Stimulated activated CD4-positive, alpha-beta T cell treated with anti-CD3 and anti-CD28 coated beads, TNF-alpha, amount 100 ng/mL, for 24 hours (primary cell): ENCODE measurements at places on chromosomes 3 and 15.

DNA sequence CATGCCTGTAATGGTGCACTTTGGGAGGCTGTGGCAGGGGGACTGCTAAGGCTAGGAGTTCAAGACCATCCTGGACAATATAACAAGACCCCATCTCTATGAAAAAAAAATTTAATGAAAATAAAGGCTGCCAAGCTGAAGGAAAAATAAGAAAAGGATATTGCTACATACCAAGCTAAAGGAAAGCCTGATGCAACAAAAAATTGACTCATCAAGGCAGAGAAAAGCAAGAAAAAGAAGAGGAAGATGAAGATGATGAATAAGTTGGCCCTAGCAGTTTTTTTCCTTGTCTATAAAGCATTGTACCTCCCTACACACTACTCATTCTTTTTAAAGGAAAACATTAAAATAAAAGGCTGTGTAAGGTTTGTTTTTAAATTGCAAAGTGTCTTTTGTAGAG, 441.9 kb upstream of the MDFIC2 start:
- DNase-seq = no peak

GRCh38 chr3:162525771-162526170, 1029.2 kb downstream of the OTOL1 start:
- no peak for DNase-seq

- DNase-seq = no peak
These were observed 3.3 kb downstream of the SNAPC5 start for GRCh38 chr15:66494262-66494661.

DNA sequence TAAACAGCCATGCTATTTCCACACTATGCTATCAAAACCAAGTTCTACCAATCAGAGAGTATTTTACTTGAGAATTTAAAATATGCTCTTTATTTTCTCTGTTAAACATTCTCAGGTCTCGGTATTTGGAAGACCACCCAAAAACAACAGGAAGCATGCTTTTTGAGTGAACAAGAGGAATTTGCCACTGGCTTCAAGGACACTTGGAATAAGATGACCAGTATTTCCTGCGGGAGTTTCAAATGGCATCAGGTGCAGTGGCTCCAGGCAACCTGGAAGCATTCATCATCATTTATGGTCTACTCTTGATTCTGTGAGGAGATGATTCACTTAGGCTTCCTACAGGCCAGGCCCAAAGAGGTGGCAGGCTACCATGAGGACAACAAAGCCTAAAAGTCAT, 305.7 kb upstream of the ATP11B start:
- no peak for DNase-seq

GRCh38 chr3:7733933-7734332, 767.7 kb upstream of the LMCD1 start:
- no peak for DNase-seq

DNA sequence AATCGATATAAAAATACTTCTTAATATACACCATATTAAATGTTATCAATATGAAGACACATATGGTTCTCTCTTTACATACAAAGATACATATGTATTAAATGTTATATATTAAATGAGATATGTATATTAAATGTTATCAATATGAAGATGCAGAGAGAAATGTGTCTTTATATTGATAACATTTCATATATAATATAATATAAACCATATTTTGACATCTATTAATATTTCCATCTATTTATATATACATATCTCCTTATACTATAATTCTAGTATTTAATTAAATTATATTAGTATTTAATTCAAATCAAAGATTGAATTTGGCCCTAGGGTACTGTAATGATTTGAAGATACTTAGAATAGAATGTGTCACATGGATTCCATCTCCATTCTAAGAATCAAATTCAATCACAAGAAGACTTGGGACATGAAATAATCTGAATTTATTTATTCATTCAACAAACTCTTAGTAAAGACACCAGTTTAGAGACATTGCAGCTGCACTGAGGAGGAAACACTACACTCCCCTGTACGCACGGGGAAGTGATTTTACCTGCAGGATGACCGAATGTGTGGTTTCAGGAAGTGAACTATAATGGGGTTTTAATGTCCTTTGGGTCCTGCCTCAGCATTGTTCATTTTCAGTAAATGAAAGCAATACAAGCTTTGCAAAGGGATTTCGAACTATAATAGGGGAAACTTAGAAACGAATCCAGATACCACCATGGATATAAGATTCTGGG, 365.1 kb downstream of the MECOM start:
- no peak for DNase-seq

GRCh38 chr3:151265866-151266265, 12.5 kb downstream of the P2RY14 start:
- no peak for DNase-seq

- no peak for DNase-seq
These were observed 39.7 kb downstream of the ETV5 start for GRCh38 chr3:186069199-186069598.

GRCh38 chr3:135133905-135134683, 339.0 kb downstream of the EPHB1 start:
- DNase-seq = no peak

- no peak for DNase-seq
These were observed 238.2 kb upstream of the HES1 start for GRCh38 chr3:193897731-193898180.

GRCh38 chr15:34297059-34297458, 40.5 kb downstream of the SLC12A6 start:
- DNase-seq = no peak

GRCh38 chr3:141603473-141604035, 116.7 kb downstream of the RASA2 start:
- DNase-seq = no peak

- DNase-seq = no peak
These were observed 10.7 kb downstream of the GCNT3 start for GRCh38 chr15:59622289-59622688.

DNA sequence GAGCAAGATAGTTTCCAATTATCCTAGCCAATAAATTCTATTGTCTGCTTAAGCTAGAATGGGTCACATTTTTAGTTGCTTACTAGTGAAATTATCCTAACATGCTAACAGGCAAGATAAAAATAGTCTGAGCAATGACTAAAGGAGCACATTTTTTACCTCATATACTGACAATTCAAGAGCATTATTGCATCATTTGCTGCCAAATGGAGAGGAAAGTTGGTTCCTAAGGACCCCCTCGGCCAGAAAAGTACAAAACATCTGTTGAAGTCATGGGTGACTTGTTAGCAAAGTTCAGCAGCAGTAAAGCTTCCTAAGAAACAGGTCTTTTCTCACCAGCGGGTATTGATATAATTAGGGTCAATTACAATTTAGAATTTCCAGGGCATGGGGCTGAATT, 1001.0 kb downstream of the FHIT start:
- DNase-seq = no peak

GRCh38 chr3:175426805-175427204, 567.7 kb downstream of the NAALADL2 start:
- DNase-seq = no peak

DNA sequence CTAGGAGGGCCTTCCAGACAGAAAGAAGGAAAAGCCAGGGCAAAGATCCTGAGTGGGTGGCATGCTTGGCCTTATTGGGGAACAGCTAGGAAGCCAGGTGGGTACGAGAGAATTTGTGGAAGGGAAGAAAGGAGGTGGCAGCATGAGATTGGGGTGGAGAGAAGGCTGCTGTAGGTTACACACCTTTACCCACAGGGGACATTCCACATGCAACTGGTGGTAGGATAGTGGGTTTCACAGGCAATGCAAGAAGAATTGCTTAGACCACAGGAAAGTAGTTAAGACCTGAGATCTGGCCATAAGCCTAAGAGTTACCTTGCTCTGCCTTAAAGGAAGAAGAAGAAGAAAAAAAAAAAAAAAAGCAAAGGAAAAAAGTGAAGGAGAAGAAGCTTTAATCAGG, 19.8 kb downstream of the ANP32A start:
- no peak for DNase-seq

- DNase-seq = no peak
These were observed 280.4 kb downstream of the ULK4 start for GRCh38 chr3:41681479-41681878.

DNA sequence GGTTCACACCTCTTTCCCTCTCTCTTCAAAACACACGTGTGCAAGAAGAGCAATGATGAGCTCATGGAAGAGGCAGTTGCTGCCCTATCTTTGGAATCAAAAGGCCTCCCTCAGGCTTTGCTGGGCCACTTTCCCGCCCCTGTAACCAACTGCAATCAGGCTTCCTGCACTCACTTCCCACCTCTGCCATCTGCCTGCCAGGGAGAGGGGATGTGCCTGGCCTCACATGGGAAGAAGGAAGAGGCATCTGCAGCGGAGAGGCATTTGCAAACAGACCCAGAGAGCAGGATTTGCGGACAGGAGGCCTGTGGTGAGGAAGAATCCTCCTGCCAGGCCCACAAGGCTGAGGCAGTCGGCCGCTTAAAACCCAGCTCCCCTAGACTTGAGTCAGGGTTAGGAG, 175.6 kb upstream of the ATP10A start:
- DNase-seq = no peak

DNA sequence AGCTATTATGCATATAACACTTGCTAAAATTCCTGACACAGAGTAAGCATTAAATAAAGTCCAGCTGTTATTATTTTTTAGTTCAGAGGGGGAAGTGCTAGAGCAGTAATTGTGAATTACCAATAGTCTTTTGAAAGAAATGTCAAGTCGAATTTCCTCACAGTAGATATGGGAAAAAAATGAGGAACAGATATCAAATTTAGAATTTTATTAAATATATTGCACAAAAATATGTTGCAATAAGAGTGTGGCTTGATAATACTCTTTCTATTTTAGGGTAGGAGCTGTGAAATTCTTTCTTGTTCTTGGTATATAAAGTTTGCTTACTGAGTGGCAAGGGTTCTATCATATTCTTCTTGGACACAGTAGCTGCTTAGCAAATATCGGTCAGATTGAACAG, 181.3 kb downstream of the NFKBIZ start:
- DNase-seq = no peak

- DNase-seq = no peak
These were observed 26.9 kb upstream of the ZBBX start for GRCh38 chr3:167406876-167407492.

- DNase-seq = no peak
These were observed 125.2 kb upstream of the DPH6 start for GRCh38 chr15:35671197-35671596.

DNA sequence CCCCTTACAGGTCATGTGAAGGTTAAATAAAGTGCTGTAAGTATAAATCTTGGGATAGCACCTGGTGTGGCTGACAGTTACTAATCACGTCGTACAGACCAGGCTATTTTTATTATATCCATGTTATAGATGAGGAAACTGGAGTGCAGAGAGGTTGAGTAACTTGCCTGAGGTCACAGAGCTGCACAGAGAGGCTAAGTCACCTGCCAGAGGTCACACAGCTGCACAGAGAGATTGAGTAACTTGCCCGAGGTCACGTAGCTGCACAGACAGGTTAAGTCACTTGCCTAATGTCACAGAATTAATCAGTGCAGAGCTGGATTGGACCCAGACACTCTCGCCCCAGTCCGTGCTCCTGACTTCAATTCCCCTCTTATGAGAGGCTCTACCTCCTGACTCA, 171.5 kb downstream of the NUP210 start:
- DNase-seq = no peak

GRCh38 chr3:45055411-45056143, 29.5 kb downstream of the CLEC3B start:
- DNase-seq = no peak

DNA sequence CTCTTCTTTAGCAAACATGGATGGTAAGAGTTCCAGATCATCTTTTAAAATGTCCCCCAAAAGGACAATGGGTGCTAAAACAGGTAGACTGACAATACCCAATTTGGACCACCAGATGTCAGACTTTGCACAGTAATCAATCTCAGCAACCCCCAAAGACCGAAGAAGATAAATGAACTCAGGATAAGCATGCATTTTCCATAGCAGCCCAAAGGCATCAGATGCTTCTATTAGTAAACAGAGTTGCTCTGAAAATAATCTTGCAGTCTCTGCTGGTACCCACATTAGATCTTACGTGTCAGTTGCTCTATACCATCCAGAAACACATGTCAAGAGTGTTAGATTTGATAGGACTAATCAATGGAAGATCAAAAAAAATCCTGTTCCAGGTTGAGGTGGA, 20.6 kb downstream of the MYH15 start:
- peak; percentile 43 for DNase-seq

DNA sequence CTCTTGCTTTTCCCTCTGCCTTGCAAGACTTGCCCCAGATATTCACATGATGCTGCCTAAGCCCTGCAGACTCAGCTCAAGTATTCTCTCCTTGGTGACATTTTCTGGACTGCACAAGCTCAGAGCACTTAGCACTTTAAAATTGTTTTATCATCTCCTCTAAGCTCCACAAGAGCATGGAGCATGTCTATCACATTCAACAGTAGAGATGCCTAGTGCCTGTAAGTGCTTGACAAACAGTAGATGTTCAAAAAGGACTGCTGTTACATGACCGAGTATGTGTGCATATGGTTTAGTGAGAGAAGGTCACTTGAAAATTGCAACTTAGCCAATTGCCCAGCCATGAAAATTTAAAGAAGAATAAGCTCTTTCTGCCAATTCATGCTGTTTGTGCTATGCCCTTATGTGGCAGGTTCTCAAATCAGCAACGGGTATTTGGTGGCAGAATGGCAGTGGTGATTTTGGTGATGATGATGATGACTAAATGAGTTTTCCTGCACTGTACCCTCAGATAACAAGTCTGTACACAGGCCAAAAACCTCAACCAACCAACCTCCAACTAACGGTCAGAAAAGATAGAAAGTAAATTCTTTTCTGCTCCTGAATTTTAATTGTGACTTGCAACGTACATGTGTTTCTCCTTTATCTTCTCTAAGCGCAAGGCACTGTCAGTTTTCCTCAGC, 647.2 kb upstream of the UBE2E2 start:
- no peak for DNase-seq

- no peak for DNase-seq
These were observed 231.6 kb upstream of the GOLGA6L4 start for GRCh38 chr15:84003791-84004503.

GRCh38 chr15:55627730-55628368, 39.7 kb upstream of the PYGO1 start:
- DNase-seq = no peak

DNA sequence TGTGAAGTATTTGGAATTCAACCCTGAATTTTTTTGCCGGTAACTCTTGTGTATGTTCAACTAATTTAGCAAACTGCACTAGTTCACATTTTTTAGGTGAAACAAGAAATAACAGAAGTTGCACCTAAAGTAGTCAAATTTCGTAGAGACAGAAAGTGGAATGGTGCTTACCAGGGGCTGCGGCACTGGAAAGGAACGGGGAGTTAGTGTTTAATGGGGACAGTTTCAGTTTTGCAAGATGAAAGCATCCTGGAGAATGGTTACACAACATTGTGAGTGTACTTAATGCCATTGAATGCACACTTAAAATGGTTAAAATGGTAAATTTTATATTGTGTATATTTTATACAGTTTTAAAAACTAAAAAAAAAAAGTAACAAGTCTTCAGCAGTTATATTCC, 27.4 kb downstream of the PPARG start:
- no peak for DNase-seq

DNA sequence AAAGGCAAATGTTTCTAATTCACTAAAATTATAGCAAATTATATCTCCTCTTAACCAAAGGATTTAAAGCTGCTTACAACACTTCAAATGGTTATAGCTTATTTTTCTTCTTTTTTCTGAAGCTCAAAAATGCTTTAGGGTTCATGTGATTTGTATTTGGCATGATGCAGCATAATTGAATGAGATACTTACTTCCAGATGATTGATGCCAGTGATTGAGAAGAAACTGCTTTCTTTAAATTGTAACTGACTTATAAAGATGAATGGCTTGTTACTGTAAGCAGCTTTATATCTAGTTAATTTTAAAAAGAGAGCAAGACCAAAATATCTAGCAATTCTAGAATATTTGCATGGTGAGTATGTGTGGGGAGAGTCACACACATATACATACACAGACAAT, 270.7 kb upstream of the THRB start:
- no peak for DNase-seq
